ENCODE measurements at places on chromosomes 13 and 19.

DNA sequence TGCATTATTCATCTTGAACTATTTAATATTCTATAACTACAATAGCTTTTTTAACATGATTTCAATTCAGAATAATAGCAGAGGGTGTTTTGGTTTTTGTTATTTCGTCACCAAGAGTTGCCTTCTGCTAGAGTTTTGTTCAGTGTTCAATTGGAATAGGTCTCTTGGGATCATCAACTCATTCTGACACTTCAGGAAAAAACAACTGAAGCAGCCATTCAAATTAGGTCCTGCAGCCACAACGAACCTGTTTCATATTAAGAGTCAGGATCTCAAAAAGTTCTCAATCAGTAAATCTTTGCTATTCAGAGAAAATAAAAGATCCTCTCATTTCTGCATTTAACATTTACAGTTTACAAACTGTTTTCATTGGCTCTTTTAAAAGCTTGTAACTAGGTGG lies 2.4 kb upstream of the CHAMP1 start:
- no peak for ATAC-seq

DNA sequence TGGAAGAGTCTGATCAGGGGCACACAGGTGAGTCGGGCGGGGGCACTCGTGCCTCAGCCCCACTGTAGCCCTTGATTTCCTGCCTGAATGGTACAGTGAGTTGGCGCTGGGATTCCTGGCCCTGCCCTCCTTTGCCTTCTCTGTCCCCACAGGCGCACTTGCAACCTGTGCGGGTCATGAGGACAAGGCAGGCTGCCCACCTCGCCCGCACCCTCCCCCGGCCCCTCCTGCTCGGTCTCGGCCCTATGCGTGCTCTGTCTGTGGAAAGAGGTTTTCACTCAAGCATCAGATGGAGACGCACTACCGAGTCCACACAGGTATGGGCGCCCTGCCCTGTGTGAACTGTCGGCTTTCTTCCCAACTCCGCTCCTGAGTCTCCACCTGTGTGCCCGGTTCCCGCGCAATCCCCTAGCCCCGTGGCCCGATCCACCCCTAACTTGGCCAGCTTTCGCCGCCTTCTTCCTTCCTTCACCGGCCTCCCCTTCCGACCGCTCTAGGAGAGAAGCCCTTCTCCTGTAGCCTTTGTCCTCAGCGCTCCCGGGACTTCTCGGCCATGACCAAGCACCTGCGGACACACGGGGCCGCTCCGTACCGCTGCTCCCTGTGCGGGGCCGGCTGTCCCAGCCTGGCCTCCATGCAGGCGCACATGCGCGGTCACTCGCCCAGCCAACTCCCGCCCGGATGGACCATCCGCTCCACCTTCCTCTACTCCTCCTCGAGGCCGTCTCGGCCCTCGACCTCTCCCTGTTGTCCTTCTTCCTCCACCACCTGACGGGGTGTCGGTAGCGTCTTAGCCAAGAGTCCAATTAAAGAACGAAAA lies 1.6 kb upstream of the KMT2B start:
- ATAC-seq: no peak

DNA sequence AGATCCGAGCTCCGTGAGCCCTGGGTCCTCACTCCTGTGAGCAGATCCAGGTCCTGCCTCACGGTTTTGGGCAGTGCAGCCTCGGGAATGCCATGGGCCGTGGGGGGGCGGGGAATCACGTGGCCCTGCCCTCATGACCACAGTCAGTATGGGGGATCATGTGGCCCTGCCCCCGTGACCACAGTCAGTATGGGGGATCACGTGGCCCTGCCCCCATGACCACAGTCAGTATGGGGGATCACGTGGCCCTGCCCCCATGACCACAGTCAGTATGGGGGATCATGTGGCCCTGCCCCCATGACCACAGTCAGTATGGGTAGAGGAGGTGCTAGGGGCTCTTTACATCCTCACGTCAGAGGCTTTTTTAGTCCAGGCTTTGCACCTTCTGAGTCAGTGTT lies 64.3 kb upstream of the F7 start:
- no peak for ATAC-seq

DNA sequence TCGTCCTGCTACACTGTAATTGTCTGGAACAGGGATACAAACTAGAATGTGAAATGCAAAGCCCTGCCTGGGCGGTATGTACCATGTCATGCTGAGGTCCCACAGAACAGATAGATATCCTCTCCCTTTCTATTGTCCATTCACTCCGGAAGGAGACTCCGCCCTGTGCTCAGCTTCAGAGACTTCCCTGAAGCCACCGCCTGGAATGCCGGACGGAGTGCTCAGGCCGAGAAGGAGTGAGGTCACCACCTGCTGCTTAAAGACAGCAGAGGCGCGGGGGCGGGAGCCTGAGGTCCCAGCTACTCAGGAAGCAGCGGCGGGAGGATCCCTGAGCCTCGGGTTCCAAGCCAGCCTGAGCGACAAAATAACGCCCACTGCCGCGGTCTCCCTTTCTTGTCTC lies 890 bp upstream of the ZNF611 start:
- ATAC-seq: no peak

GRCh38 chr19:16373532-16373931 lies 48.9 kb downstream of the KLF2 start:
- ATAC-seq: no peak

GRCh38 chr13:113358653-113359190 lies 5.2 kb downstream of the GRTP1 start:
- no peak for ATAC-seq

- no peak for ATAC-seq
These were observed 291.1 kb downstream of the LMO7 start for GRCh38 chr13:75927183-75927669.

- ATAC-seq: peak; percentile 30
These were observed 605 bp downstream of the CAPNS1 start for GRCh38 chr19:36140304-36141038.

- no peak for ATAC-seq
These were observed 12.9 kb downstream of the TUBGCP3 start for GRCh38 chr13:112574834-112575613.
